ENCODE measurements at places on chromosomes 6 and 20.

DNA sequence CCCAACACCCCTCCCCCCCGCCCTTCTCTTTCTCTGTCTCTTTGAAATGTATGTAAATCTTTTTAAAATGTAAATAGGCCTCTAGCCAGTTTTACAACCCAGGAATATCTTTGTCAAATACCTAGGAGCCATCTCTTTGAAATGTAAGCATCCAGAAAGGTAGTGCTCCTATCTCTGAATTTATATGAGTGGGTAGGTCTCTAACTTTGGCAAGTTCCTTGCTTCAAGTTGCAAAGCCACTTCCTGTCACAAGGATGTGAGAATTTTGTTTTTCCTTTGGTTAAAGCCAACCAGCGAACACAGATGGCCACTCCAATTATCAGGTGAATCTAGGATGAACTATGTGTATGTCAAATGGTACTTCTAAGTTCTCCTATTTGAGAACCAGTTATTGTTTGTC lies 6.2 kb upstream of the DEFB132 start:
- DNase-seq, result no peak

DNA sequence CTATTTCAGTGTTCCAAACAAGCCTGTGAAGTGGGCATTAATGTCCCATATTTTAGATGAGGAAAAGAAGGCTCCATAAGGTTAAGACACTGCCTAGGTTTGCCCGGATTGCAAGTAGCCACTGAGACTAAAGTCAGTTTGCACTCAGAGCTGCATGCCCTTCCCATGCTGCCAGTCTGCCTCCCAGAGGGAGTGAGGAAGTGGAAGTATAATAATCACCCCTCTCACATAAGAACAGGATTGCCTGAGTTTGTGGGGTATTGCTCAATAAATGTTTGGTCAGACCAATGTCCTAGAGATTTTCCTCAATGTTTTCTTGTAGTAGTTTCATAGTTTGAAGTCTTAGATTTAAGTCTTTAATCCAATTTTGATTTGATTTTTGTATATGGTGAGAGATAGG lies 43.9 kb upstream of the CLIC5 start:
- no peak for DNase-seq

- no peak for DNase-seq
Measured at GRCh38 chr6:128882560-128882959, 378 bp upstream of the LAMA2 start.

DNA sequence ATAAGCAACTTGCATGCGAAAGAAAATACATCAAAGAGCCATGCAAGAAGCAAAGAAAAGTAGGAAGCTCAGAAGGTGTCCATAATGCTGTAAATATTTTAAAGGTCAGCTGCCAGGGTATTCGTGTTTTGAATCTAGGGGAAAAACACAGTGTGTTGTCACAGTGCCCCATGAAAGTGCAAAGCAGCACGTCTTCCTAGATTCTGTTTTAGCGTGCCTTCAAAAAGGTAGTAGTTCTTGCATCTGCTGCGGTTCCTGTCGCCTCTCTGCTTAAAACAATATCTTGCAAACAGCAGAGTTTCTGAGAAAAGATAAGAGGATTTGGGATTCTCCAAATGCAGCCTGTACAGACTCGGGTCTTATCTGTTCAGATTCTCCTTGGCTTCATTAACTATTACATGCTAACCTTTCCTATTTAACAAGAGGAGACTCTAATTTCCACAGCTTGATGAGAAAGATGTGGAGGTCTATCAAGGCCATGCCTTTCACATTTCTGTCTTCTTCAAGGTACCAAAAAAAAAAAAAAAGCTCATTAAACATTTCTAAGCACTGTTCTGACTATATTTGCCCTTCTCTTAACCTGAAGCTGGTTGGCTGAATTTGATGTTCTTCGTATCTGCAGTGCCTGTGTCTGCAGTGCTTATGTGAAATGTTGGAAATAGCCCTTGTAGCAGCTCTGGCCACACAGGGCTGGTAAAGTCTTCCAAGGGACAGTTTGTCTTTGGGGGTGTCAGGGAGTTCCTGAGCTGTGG lies 297.5 kb downstream of the ADGB start:
- no peak for DNase-seq
